ENCODE measurements at places on chromosomes 2 and 18.
A peak's percentile ranks its signal among the peaks of the same experiment; 100 is the strongest.

GRCh38 chr18:69946608-69947155 is 991 bp downstream of the CD226 start:
- no peak for DNase-seq

GRCh38 chr2:177245010-177245422 is 19.5 kb downstream of the NFE2L2 start:
- no peak for DNase-seq

GRCh38 chr2:41488888-41489287 is 558.9 kb upstream of the PKDCC start:
- DNase-seq, result no peak

DNA sequence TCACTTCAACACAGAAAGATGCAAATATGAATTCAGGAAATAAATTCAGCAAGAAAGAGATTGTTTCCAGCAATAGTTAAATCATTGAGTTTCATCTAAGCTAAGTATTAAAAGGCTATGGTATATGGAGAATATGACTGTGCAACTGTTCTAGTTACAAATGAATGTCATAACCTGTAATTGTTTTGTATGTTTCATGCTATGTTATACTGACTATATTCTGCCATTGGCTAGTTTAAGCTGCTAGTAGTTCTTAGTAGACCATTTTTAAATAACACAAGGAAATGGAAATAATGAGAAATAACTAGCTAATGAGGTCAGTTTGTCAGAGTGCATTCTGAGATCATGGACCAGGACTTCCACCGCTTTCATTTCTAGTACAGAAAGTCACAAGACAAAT is 1154.9 kb upstream of the TMEFF2 start:
- DNase-seq, result no peak

- no peak for DNase-seq
These were observed 39.2 kb upstream of the GALNT1 start for GRCh38 chr18:35542356-35542755.

DNA sequence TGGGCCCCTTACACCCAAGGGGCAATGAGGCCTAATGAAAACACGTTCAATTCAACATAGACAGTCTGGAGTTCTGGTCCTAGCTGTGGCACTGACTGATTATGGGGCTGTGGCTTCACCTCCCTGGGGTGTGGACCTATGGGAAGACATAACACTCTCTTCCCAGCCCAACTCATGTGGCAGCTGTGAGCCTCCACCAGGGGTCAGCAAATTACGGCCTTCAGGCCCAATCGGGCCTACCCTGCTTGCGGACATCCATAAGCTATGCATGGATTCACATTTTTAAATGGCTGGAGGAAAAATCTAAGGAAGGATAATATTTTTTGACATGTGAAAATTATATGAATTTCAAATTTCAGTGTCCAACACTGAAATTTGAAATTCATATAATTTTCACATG is 101.3 kb downstream of the LOXHD1 start:
- peak; percentile 74 for DNase-seq

GRCh38 chr2:234421-234820 is 29.4 kb downstream of the SH3YL1 start:
- DNase-seq, result no peak

GRCh38 chr2:113791697-113792590 is 35.5 kb upstream of the SLC35F5 start:
- no peak for DNase-seq

DNA sequence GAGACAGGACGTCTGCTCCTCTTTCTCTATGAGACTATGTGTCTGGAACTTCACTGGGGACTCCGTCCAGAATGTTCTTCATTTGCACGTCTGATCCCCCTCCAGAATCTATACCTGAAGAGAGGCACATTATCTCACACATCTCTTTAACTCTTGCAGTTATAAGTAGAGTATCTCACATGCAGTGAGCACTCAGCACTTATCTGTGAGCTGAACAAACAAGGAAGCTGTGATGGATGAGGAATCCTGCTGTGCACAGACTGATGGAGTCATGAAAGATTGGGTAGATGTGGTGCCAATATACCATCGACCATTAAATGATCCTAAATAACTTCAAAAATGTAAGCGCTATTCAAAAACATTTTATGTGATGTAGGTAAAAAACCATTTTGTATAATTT is 888.3 kb upstream of the CELF4 start:
- no peak for DNase-seq

GRCh38 chr2:7573166-7573825 is 656.1 kb downstream of the RNF144A start:
- no peak for DNase-seq

DNA sequence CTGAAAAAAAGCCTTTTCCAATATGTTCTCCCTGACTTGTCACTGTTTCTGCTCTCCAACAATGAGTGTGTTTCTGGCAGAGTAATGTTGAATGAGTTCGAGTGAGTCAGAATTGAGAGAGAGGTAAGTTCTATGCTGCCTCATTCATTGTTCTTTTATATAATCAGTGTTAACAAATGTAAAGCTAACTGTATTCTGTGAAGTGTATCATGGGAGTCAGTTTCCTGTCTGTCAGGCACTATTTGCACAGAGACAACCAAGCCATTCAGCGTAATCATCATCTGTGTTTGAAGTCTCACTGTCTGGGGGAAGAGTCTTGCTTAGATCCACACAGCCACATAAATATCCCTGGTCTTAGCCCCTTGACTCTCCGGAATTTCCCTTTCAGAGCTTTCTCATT is 22.0 kb upstream of the UPP2 start:
- peak; percentile 7 for DNase-seq

DNA sequence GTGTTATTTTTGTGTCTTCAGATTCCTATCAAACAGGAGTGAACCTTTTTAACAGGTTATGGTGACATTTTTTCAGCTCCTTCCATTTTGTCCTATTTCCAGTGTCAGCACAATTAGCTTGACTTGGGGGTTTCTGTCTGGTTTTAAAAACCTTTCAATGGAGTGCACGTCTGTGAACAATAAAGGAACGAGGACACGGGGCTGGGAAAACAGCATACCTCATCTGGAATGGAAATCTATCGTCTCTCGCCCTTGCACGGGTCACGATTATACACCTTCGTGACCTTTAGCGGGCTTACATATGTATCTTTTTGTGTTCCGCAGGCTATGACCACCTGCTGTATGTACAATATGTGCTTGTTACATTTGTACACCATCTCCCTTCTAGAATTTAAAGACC is 2.3 kb upstream of the ZNF532 start:
- DNase-seq, result no peak

- DNase-seq, result no peak
These were observed 50.8 kb upstream of the CXCR4 start for GRCh38 chr2:136168720-136169119.

- DNase-seq, result no peak
These were observed 627 bp downstream of the WDCP start for GRCh38 chr2:24046599-24046929.

DNA sequence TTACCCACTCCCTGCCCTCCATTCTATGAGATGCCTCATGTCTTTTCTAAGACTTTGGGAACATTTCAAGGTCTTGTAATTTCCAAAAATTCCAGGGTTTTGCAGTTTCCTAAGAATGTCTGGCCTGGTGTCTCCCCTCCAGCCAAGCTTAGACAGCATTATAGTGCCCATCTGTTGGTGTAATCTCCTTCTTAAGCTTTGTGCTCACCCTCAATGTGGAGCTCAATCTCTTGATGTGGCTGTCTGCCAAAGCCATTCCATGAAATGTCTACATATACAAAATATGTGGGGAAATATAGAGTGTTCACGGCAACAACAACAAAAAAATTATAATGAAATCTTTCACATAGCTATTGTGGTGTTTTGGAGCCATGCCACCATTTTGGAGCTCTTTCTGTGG is 558.4 kb downstream of the PIK3C3 start:
- DNase-seq, result no peak

DNA sequence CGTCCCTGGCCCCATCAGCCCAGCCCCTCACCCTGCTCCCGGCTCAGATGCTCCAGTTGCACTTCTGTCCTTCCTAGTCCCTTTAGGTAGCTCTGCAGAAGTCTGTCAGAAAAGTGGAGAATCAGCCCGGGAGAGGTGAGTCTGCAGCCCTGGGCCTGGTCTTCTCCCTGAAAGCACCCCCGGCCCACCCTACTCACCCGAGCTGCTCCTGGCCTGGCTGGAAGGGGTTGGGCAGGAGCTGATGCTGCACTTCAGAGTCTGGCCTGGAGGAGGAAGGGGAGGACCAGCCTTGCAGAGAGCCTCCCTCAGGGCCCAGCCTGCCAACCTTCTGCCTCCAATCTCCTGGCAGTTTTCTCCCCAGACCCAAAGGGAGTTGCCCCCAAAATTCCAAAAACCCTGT is 15.8 kb downstream of the KHK start:
- DNase-seq, result no peak

- DNase-seq, result no peak
These were observed 523.4 kb downstream of the CCDC85A start for GRCh38 chr2:56707218-56707617.

DNA sequence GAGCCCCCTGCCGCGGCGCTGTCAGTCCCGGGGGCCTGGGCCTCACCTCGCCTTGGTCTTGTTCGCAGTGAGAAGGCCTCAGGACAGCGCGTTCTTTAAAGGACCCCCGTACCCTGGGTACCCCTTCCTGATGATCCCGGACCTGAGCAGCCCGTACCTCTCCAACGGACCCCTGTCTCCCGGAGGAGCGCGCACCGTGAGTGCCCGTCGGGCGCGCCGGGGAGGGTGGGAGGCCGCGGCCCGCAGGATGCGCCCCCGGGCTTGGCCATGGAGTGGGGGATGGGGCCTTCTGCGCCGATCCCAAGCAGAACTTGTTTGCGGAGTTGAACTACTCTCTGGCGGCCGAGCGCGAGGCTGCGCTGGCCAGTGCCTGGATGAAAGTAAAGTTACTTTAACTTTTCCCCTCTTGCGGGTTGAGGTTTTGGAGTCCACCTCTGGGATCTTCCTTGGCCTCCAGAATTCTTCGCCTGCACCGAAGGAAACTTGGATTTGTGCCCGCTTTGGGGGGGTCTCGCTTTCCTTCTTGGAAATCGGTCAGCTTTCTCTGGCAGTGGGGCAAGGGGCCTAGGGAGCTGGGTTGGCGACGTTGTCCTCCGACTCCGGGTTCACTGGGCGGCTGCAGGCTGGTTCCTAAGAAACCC is 1.2 kb downstream of the TCF7L1 start:
- peak; percentile 30 for DNase-seq

GRCh38 chr2:219569635-219570034 is 1.7 kb downstream of the OBSL1 start:
- no peak for DNase-seq

GRCh38 chr18:4256766-4257417 is 198.2 kb downstream of the DLGAP1 start:
- no peak for DNase-seq

DNA sequence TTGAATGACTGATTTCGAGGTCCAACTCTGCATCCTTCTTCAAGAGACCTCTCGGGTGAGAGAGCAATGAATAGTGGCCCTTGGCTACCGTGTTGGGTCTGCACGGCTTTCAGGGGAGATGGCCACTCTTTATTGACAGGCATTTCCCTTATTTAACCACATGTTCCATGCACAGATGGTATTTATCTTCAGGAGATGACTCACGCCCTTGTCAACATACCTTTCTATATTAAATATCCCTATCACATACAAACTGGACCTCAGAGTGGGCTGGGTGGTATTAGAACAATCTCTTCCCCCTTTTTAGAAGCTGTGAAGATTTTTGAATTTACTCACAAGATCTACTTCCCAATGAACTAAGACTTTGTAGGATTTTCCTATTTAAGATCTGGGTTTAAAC is 109.6 kb upstream of the CDC42EP3 start:
- no peak for DNase-seq

- no peak for DNase-seq
These were observed 13.3 kb upstream of the PRELID3A start for GRCh38 chr18:12394428-12394827.

DNA sequence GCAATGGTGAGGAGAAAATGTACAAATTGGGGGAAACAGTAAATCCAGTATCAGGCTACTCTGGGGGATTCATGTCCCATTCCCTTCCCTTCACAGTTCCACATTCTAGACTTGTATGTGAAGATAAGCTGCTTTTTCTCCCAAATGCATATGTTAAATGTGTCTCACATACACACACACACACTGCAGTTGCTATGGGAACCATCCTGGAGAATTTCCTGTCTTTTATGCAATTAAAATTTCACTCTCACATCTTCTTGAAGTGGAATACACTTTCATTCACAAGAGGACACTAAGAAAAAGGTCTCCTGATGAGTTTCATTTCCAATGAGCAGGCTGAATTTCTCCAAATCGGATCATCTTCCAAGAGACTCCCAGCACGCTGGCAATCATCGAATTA is 366.0 kb downstream of the LRATD1 start:
- DNase-seq, result peak; percentile 26

DNA sequence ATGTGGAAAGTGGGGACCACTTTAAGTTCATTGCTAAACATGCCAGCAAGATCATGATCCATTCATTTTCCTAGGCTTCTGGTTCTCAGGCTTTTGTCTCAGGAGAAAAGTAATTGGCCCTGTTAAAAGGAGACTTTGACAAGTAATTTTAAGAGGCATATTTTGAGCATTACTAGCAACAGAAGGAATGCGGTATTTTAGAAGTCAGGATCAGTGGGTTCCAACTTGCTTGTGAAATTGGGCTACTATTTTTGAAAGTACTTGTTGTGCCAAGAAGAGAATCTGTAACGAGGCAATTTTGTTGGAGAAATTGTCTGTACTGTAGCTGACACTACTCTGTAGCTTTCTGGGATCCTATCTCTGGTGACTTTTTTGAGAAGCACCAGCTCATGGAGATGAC is 59.4 kb downstream of the CERS6 start:
- peak; percentile 34 for DNase-seq

DNA sequence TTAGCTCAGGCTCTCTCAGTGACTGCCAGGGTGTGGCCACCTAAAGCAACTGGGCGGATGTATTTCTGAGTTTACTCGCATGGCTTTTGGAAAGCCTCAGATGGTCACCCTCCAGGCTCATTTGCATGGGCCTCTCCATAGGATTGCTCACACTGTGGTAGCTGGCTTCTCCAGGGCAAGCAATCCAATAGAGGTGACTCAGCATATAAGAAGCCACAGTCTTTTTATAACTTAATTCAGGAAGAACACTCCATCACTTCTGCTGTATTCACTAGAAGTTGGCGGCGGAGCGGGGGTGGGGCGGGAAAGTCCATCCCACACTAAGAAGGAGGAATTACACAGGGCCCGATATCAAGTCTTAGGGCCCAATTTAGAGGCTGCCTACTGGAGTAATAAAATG is 3.6 kb upstream of the DOK6 start:
- DNase-seq, result no peak

DNA sequence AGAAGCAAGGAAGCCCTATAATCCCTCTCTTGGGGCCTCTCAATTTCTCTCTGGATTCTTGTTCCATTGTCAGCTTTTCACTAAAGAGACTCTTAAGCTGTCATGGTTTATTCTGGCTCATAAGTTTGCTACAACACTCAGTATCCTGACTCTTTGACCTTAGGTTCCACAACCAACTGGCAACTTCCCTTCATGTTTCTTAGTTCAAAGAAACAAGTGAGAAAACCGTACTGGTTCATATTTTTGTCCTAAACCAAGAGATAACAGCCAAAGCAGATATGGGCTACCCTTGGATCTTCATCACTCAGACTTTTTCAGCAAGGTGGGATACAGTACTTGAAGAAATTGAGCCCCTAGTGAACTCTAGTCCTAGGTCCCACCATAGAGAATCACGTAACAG is 109.9 kb upstream of the CRIM1 start:
- no peak for DNase-seq

Data from Ammon's horn (tissue), 1 donor.